ENCODE measurements at places on chromosomes 2 and 18. TPM values are rescaled to one million over a fixed set of nuclear protein-coding genes. Genes with fewer than 3 reads are reported as not detected.

DNA sequence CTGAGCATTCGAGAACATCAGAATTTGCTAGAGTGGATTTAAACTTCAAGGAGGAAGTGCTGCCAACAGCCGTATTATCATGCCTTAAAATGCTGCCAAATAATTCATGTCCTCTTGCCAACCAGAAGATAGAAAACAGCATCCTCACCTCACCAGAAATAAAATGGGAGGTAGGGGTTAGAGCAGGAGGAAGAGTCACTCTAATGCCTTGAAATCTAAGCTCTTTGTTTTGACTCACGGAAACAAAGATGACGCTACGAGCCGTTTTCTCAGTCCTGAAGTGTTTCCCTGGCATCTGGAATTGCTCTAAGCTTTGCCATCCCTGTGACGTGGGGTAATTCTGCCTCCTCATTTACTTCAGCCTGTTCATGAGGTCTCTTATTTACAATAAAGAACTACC lies 97.1 kb downstream of the PRPF40A start:
- no peak for DNase-seq

DNA sequence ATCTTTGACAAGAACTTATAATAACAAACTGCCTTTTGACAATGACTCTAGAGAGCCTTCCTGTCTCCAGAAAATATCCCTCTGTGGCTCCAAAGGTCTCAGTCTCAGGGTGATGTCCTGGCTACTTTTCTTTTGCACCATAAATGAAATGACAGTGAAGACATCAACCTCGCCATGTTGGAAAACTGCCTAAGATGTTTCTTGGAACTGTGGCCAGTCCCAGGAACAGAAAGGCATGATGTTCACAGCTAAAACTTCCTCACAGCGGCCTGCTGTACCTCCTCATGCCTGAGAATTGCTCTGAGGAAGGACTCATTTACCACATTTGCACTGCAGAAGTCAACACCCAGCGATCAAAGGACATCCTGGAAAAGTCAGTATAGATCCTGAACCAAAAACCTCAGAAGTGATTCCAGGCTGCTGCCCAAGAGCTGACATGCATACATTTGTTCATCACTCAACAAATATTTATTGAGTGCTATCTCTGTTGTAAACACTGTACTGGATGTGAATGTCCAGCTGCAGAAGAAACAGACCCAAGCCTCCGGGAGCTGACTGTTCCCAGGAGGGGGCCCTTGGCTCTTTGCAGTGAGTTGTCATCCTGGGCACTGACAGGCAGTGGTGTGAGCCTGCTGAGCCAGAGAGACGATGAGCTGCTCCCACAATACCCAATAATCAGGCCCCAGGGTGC lies 64.3 kb upstream of the ACSL3 start:
- peak; percentile 38 for DNase-seq

GRCh38 chr2:127580167-127581049 lies 44.9 kb downstream of the MYO7B start:
- no peak for DNase-seq

DNA sequence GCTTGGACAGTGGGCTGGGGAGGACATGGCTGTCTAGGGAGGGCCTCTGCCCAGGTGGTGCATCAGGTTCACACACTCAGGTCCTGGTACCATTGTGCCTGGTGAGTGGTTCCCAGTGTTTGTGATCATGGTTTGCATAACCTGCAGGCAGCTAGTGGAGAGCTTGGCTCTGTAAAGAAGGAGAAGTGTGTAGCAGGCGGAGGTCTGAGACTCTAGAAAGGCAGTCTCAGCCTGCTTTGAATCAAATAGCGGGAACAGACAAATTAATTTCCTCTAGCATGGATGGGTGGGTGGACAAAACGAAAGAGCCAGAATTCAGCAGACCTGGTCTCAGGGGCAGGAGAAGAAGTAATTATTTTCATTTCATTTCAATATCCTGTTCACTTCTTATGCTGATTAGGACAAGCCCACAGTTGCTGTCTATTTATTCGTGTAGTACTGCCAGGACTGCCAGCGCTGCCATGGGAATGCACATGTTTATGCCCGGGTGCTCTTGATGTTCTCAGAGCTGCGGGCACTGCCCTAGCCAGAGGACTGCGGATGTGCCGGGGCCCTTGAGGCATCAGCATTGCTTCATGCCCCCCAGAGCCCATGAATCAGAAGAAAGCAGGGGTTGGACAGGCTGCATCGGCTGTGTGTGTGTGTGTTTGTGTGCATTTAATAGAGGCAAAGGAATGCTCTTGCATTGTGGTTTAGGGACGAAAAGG lies 45.4 kb upstream of the DLX2 start:
- DNase-seq, result no peak

The LRRC30 gene
- not detected for polyA plus RNA-seq

- DNase-seq, result peak; percentile 84
Measured at GRCh38 chr2:222518570-222519381, 94.4 kb downstream of the SGPP2 start.

DNA sequence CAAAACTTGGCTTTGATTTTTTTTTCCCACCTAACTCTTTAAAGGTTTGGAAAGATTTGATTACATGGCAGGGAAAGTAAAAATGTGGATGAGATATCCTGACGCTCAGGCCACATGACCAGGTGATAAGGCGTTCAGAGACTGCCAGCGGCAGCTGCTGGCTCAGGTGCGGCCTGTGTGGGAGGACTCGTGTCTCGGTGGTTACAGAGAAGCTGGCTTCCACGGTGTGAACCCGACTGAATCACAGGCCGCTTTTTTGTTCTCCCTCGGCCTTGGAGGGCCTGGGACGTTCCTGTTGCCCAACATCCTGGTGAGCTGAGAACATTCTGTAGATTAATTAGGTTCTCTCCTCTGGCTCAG lies 124.2 kb upstream of the ZNF516 start:
- peak; percentile 61 for DNase-seq

GRCh38 chr2:239302808-239303557 lies 97.8 kb downstream of the HDAC4 start:
- no peak for DNase-seq

DNA sequence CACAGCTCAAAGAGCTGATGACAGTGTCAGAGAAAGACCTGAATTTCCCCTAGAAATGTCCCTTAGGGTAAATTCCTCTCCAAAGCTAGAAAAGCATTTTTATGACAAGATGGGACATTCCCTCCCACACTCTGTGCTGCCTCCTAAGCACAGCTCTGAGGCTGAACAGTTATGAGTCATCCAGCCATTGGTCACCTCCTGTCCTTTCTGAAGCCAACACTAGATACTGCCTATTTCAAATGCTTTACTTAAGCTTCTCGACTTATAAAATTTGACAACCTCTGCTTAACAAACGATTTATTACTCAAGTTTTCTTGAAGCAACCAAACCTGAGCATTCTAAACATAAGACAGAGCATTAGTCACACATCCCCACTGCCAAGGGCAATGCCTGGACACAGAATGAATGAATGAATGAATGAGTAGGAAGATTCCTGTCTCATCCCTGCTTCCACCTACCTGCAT lies 35.4 kb downstream of the B4GALT6 start:
- peak; percentile 58 for DNase-seq

- DNase-seq, result no peak
Measured at GRCh38 chr18:60599267-60599666, 226.7 kb upstream of the MC4R start.

The GAREM1 gene
- 11.8 TPM for polyA plus RNA-seq

The XDH gene
- polyA plus RNA-seq, result 138 TPM

DNA sequence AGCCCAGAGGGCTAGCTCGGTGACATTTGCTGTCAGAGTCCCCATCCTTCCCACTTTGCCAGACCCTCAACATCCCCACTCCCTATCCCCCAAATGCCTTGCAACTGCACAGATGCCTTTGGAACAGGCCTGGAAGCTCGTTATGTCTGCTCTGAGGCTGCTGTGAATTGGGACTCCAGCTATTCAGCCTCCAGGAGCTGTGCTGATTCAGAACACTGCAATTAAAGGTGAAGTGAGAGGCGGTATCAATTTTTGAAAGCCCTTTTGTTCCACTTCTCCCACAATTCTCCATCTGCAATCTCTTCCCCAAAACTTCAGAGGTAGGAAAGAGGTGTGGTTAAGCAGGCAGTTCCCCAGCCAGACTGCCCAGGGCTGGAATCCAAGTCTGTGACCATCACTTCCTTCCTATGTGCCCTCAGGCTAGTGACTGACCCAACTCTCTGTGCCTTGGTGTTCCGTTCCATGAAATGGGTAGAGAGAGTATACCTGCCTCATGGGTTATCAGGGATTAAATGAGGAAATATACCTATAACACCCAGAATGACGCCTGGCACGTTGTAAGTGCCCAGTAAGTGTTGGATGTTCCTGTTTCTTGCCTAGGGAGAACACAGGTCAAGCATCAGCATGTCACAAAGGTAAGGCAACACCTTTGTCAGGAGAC lies 17.5 kb downstream of the NOSTRIN start:
- DNase-seq, result no peak

The REG3G gene
- 5.0 TPM for polyA plus RNA-seq

DNA sequence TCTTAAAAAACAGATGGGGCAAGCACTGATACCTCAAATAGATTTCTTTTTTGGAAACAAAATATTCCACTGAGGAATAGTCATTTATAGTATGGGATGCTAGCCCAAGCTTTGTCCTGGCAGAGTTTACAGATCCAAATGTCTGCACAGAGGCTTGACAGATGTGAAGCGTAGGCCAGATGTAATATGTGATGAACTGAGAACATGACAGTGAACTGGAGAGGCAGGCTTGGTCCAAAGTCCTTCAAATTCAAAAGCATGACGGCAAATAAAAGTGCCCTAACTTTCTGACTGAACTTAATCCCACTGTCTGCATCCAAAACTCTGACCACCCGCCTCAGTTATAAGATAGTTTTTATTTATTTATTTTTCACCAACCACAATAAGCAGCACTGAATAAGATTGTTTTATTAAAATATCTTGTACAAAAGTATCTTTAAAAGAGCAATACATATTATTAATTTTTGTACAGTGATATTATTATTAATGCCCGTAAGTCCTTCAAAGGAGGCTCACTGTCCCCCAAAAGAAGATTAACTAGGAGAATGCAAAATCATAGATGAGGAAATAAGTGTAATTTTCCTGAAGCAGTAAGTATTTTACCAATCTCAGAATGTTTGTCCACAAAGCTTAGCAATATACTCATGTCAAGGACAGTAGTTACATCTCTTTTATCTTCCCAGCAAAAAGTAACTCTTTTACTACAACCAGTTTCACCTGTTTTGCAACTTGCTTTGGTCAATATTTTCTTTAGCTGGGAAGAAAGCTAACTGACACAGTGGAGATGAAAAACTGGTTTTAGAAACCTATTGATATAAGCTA lies 10.7 kb upstream of the SPOPL start:
- peak; percentile 48 for DNase-seq

The LYG2 gene
- 0.16 TPM for polyA plus RNA-seq

The DSG3 gene
- 0.15 TPM for polyA plus RNA-seq

The SDC1 gene
- 49.7 TPM for polyA plus RNA-seq

The MIB1 gene
- polyA plus RNA-seq, result 25.4 TPM

DNA sequence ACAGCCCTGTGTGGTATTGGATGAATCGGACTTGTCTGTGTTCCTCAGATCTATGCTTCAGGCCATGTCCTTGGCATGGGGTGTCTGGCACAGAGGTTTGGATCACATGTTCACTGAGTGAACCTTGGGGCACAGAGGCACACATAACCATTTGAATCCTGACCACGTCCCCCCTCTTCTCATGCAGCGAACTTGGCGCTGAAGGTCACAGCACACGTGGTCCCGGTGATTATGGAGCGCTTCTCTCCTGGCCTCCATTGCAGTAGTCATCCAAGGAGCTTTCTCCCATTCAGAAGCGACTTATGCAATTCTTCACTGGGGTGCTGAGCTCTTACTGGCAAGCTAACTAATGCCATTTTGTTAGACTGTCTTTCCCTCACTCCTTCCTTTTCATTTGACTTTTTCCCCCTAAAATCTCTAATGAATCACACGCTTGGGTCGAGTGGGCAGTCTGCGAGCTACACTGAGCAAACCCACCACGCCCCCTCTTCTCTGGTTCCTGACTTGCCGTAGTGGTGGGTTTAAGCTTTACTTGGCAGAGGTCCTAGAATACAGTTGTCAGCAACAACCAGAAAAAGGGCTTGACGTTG lies 59.4 kb downstream of the KCNG2 start:
- no peak for DNase-seq

- DNase-seq, result no peak
Measured at GRCh38 chr2:240813231-240813921, 6.6 kb downstream of the KIF1A start.

The PLGLB2 gene
- polyA plus RNA-seq, result 2.4 TPM

- no peak for DNase-seq
Measured at GRCh38 chr18:63218472-63218871, 101.1 kb downstream of the BCL2 start.

The RESP18 gene
- polyA plus RNA-seq, result 0.46 TPM

The FSHR gene
- not detected for polyA plus RNA-seq

- DNase-seq, result no peak
Measured at GRCh38 chr18:21815101-21815500, 74.5 kb downstream of the MIB1 start.

The DYNAP gene
- polyA plus RNA-seq, result 0.37 TPM

DNA sequence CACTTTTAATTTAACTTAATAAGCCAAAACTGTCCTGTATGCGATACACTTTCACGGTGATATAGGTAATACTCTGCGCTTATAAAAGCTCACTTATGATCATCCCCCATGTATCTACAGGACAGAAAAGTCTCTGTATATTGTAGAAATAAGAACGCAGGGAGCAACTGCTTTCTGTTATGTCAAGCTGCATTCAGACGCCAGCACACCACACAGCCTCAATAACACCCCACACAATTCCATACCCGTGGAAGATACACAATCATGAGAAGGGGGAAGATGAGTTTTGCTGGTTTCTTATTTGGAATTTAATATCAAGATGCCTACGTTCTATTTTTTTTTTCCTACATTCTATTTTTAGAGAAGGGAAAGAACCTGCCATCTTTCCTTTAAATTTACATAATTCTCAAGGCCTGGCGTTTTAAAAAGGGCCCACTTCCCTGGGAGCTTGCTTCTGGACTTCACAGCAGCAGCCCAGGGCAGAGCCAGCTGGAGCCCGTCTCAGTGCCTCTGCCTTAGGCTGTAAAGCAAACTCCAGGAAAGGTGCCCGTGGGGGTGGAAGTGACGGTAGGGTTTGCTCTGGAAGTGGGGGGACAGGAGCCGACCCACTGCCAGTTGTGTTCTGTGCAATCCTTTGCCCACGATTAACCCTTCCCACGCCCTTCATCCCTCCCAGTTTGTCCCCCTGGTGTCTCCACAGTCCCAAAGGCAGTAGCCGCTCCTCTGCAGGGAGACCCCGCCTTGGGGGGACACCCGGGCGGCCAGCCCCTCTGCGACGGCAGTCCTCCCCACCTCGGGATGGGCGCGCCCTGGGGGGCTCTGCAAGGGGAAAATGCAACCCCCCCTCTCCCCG lies 5.3 kb downstream of the PTGR3 start:
- DNase-seq, result no peak
